Astrocyte (in vitro differentiated cells and primary cell): ENCODE measurements at places on chromosomes 3 and 15.

DNA sequence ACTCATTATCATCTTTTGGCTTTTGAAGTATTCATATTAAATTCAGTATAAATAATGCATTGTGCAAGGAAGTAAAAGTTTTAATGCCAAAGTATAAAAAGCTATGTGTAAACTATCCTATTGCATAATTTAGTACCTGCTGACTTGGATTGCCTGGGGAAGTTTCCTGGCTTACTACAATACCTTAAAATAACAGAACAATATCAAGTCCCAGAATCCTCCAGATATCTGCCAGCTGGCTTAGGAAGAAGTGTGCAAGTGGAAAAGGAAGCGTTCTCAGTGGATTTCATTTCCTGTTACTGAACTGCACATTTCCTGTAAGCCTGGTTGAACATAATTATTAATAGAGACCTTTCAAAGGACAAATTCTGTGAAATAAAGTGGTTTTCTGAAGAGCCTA, 236.7 kb downstream of the ADAMTSL3 start:
- DNase-seq = no peak
- no peaks in the 10 kb centered on the region for H3K36me3 ChIP-seq
- H3K4me3 ChIP-seq = no peak overlapping the region

DNA sequence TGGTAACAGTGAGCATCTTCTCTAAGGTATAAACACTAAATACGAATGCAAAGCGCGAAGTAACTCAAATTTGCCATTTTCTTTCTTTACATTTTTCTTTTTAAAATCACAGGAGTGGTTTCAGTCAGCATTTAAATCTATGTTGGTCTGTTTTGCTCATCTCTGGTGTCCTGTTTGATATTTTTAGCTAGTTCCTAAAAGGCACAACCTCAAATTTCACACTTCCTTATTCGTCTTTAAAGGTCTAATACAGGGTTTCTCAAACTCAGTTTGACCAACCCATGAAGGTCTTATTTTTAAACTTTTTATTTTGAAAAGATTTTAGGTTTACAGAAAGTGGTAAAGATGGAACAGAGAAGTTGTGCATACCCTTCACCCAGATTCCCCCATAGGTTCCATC, 201.1 kb downstream of the MAGI1 start:
- H3K27me3 ChIP-seq = no peaks in the 10 kb centered on the region
- H3K4me1 ChIP-seq = peaks cover 17% of the 10 kb centered on the region
- no peak overlapping the region for H3K4me3 ChIP-seq
- DNase-seq = no peak
- H3K27ac ChIP-seq = no peak overlapping the region
- H3K36me3 ChIP-seq = no peaks in the 10 kb centered on the region

- DNase-seq = no peak
- no peaks in the 10 kb centered on the region for H3K27me3 ChIP-seq
- H3K4me1 ChIP-seq = peaks cover 2% of the 10 kb centered on the region
- H3K27ac ChIP-seq = no peak overlapping the region
- H3K36me3 ChIP-seq = no peaks in the 10 kb centered on the region
- no peak overlapping the region for H3K4me3 ChIP-seq
Measured at GRCh38 chr3:112132554-112132953, 494 bp downstream of the GCSAM start.

DNA sequence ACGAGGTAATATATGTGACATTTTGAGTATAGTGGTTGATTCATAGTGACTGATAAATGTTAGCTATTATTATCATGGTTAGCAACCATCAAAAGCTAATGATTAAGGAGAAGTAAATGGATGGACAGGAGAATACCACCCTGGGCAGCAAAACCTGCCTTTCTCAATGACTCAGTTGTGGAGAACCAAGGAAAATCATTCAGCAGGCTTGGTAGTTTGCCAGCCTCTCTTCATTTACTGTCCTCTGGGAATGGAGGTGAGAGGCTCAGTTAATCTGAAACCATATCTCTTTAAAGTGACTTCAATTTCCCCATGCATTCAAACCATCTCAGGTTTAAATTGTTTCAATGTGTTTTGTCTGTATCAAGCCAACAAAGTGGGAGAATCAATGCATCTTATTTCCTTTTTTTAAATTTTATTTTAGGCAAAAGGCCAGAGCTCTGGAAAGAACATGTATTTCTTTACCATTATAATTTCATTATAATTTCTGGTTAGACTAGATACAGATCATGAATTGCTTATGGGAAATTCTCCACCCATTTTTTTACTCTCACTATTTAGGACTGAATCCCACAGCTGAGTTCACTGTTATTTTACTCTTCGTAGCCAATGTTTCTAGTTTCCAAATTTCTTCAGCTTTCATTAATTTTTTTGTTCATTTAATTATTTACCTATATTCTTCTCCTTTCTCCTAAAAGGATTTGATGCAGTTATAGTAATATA, 2.7 kb downstream of the TM4SF18 start:
- H3K27ac ChIP-seq = no peak overlapping the region
- no peak for DNase-seq
- H3K4me3 ChIP-seq = no peak overlapping the region
- H3K27me3 ChIP-seq = no peaks in the 10 kb centered on the region

DNA sequence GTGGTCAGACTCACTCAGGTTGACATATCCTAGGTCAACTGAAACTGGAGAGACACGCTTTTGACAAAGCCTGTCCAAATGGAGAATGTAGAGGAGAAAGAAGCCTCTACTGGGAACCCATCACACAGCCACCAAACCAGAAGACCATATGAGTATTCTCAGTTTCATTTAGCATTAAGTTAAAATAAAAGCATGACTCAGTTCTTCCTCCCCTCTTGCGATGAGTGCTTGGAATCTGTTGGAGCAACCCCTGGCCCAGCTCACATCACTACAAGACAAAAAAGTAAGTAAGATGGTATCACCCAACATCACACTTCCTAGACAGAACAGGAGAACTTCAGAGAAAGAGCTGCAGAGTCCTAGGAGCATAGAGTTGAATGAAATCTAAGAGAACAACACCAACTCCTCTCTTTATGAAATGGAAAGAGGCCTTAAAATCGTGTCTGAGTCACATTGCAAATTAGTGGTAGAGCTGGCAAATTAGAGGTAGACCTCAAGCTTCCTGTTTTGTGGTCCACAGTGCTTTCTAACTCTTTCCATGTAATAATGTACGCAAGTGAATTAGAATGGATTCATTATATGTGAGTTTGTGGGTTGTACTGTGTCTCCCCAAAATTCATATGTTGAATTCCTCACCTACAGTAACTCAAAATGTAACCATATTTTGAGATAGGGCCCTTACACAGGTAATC, 51.2 kb downstream of the FGF12 start:
- H3K27ac ChIP-seq = no peak overlapping the region
- DNase-seq = no peak
- H3K4me1 ChIP-seq = no peaks in the 10 kb centered on the region
- H3K4me3 ChIP-seq = no peak overlapping the region
- H3K27me3 ChIP-seq = no peaks in the 10 kb centered on the region
- no peaks in the 10 kb centered on the region for H3K36me3 ChIP-seq
